ENCODE measurements at places on chromosomes 7 and 10.

GRCh38 chr7:70298780-70299471 lies 700.7 kb downstream of the AUTS2 start:
- no peak for DNase-seq

- DNase-seq, result no peak
Observed at GRCh38 chr7:127781081-127781480, 129.1 kb downstream of the SND1 start.

GRCh38 chr10:81957976-81958375 lies 83.0 kb downstream of the NRG3 start:
- DNase-seq, result no peak

- peak; percentile 8 for DNase-seq
Observed at GRCh38 chr7:83410989-83411591, 237.8 kb downstream of the SEMA3E start.

GRCh38 chr7:97693586-97693985 lies 38.3 kb upstream of the TAC1 start:
- DNase-seq, result no peak

DNA sequence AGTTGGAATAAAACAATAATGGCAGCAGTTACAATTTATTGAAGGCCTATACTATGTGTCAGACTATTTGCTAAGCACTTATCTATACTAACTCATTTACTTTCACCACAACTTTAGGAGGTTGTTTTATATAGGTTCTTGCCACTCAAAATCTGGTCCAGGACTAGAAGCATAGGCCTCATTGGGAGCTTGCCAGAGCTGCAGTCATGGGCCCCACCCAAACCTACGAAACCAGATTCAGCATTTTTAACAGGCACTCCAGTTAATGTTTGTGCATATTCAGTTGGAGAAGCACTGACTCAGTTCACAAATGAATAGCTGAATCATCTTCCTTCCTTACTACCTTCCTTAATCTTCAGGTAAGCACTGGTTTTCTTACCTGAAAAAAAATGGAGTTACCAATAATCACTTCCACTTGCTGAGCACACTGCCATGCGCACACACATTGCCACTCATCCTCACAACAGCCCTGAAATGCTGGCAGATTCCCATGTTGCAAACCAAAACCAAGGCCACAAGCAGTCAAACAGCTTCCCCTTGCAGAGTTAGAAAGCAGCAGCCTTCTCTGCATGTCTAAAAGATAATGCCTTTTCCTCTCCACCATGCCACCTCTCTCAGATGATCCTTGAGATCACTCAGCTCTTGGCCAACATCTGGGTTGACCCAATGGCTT lies 122.4 kb downstream of the SLC16A9 start:
- no peak for DNase-seq

DNA sequence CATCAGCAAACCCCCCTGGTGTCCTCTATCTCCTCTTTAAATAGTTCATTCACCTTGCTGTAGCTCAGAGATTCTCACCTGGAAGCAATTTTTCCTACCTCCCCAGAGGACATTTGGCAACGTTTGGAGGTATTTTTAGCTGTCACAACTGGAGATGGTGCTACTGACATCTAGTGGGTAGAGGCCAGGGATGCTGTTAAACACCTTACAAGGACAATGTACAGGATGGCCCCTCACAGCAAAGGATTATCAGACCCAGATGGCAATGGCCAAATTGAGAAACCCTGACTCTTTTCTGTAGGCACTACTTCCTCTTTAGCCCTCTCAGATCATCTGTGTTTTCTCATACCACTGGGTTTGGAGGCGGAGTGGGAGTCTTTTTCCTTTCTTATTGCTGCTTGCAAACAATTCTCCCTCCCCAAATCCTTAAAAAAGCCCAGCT lies 13.2 kb upstream of the TRA2A start:
- no peak for DNase-seq

DNA sequence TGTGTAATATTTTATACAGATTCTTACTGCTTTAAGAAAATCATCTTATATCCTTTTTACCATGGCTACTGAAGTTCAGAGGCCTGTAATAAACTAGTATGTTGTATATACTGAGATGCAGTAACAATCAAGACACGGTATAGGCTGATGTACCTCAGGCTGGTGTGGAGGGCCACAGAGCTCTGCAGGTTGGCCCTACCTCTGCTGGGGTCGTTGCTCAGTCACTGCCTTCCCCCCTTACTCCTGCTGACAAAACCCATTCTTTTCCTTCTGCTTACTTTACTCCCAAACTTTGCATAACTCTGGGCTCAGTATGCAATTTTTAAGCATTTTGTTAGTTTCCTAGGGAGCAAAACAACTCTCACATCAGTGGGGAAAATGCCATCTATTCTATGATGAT lies 200.1 kb upstream of the FOXP2 start:
- no peak for DNase-seq

- DNase-seq, result no peak
Observed at GRCh38 chr7:46626691-46627310, 705.7 kb upstream of the IGFBP3 start.

DNA sequence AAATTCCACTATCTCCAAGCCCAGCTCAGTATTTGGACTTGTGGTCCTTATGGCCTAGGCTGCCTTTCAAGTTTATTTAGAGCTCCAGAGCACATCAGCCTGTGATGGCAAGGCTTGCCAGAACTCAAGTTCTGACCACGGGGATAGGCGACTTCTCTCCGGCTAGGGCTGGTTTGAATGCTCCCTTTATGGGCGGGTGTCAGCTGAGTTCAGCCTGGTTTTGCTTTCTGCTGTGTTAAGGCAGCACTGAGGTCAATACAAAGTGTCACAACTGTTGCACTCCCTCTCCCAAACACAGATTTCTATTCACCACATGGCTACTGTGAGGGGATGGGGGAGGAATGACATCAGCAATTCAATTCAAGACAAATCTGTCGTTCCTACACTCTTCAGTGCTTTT lies 318.1 kb upstream of the MYO3A start:
- no peak for DNase-seq

DNA sequence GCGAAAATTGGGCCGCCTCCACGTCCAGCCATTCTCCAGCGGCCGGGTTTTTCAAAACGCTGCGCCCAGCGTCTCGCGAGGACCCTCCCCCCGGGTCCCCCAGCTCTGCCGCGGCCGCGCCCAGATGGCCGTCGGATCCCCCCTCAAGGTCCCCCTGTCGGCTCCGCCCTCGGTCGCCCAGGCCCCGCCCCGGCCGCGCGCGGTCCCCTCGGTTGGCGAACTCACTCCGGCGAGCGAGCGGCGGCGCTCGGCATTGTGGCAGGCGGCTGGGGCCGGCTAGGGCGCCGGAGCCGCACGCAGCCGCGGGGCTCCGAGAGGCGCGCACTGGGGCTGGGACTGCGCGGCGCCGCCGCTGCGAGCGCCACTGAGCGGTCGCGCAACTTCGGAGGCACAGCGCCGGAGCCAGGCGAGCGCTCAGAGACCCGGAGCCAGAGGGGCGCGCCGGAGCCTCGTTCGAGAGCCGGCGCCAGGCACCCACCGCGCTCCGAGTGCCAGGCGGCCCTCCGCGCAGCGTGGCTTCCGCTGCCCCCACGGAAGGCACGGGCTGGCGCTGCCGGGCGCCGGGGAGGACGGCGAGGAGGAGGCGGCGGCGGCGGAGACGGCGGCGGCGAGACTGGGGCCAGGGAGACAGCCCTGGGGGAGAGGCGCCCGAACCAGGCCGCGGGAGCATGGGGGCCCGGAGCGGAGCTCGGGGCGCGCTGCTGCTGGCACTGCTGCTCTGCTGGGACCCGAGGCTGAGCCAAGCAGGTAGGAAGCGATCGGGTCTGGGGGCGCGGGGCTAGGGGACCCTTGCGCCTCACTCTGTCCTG lies at the start of gene UNC5B:
UNC5B (plus strand) TSS at position 253 of the 809 bp plus-strand sequence; CDS start at position 669, 416 bp downstream.
- peak; percentile 89 for DNase-seq

GRCh38 chr7:27575613-27576012 lies 87.1 kb downstream of the HIBADH start:
- DNase-seq, result no peak

DNA sequence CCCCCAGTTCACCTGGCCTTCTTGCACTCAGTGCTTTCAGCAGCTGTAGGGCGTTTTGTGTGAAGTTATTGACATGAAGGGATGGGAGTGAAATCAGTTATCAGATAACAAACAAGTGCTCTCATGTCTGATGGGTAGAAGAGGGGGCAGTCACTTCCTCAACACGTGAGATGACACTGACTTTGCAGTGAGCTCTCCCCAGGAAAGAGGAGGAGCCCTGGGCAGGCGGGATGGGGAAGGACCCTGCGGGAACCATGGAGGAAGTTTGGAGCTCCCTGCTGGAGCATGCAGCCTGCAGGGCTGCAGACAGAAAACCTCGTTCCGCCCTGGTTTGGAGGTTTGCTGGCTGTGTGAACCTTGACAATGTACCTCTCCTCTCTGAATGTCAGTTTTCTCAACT lies 38.7 kb downstream of the GPR26 start:
- no peak for DNase-seq

DNA sequence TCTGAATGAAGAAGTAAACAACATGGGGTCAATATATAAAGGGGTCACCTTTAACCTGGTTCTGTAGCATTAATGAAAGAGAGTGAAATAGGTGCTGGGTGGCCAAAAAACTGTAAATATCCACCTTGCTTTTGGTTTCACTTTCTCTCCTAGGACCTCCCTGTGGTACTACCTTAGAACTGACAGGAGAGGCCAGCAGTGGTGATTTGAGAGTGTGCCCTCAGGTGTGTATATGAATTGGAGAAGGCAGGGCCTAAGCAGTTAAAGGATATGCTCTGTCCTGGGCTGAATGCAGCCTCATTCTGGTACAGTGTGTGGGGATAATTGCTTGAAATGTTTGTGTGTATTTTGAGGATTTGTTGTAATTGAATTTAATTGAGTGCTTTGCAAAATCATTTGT lies 62.0 kb downstream of the BBS9 start:
- DNase-seq, result no peak

DNA sequence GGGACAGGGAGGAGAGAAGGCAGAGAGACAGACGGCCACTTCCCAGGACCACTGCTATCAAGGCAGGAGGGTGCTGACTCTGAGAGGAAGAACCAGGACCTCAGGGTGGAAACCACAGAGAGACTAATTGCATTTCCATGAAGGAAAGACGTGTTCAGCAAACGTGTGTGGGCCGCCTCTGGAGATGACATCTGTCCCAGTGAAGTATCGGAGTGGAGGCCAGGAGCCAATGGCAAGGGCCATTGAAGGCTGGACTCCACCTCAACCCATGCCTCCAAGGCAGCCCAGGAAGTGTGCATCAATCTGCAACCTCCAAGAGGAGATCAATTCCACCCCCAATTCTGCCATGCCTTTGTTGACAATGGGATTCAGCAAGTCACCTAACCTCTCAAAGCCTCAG lies 229.9 kb downstream of the USP6NL start:
- DNase-seq, result no peak

DNA sequence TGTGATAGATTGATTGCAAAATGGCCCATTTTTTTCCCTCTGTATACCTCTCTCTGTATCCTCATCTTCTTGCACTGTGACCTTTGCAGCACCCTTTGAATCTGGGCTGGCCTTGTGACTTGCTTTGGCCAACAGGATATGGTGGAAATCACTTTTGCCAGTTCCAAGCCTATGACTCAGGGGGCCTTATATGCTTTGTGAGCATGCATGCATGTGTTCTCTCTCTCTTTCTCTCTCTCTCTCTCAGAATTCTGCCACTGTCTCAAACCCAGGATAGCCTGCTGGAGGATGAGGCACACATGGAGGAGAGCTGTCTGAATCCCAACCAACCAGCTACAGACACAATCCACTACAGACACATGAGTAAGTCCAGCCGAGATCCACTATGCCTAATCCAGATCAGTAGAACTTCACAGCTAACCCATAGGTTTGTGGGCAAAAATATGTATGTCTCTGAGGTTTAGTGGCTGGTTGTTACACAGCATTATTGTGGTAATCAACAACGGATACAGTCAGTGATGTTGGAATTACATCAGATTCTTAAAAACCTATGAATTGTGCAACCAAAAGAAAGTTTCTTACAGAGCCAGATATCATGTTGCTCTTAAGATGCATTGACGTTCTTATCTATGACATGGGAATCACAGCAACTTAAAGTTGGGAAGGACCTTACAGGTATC lies 41.8 kb upstream of the ABCB4 start:
- no peak for DNase-seq

- no peak for DNase-seq
Observed at GRCh38 chr7:102927312-102927933, 14.6 kb downstream of the LRRC17 start.

DNA sequence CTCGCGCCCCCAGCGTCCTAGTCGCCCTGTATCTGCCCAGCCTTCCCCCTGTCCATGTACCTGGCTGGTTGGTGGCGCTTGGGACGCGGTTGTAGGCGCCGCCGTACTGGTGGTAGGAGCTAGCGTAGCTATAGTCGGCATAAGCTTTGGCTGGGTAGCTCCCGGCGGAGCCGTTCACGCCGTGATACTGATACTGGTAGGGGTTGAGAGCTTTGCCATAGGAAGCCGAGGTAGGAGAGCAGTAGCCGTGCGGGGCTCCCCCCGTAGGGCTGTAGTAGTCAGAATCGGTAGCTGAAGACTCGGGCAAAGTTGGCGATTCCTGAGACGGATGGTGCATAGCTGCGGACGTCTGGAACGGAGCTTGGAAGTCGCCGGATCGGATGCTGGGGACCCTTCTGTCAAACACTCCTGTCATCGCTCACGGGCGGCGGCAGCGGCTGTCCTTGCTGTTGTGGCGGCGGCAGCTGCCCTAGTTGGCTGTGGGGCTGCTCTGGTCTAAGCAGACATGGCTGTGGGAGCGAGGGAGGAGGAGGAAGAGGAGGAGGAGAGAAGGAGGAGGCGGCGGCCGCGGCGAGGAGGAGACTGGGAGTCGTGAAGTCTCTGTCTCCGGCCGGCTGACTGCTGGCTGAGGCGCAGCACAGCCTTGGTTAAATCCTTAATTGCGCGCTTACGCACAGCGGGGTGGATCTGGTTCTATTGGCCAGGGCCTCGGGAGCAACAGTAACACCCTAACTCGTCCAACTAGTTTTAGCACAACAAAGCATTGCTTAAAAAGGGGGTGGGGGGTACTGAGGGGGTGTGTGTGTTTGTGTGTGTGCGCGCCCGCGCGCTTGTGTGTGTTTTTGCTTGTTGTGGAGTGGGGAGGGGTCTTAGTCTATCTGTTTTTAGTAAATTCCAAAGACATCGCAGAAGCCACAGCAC lies at the start of gene DLX5:
DLX5 (minus strand) TSS at position 623 of the 921 bp plus-strand sequence; CDS start at position 415, 208 bp downstream.
- peak; percentile 85 for DNase-seq

DNA sequence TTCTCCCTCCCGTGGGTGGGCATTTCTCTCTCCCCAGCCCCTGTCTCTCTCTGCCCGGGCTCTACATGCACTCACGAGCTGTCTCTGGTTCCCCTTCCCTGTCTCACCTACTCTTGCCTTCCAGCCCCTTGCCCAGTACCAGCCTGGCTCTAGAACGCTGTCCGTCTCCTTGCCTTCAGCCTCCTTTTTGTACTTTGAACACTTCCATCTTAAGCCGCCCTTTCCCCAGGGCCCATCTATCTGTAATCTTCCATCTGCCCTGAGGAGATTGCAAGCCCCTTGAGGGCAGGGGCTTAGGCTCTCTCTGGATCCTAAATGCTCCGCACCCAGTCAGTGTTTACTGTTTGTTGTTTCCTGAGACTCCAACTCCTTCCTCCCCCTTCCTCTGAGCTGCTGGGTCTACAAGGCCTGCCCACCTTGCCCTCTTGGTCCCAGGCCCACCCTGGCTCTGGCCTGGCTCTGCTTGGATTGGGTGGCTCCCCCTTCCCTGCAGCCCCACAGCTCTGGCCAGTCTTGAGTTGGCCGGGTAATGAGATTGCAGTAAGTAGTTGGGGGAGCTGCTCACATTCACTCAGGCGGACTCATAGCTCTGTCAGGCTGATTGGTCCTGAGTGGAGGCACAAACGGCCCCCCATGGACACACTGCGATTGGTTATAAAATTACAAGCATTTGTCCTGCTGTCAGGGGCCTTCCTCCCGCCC lies 28.3 kb downstream of the POLL start:
- no peak for DNase-seq

GRCh38 chr10:131312478-131312836 lies 936 bp upstream of the TCERG1L start:
- no peak for DNase-seq
